ENCODE measurements at places on chromosomes 16 and 17. TPM values are rescaled to one million over a fixed set of nuclear protein-coding genes. Genes with fewer than 3 reads are reported as not detected.

GRCh38 chr16:69277413-69277812, 33.7 kb upstream of the VPS4A start:
- no peak for DNase-seq

Gene DVL2
- polyA plus RNA-seq = 50.7 TPM

DNA sequence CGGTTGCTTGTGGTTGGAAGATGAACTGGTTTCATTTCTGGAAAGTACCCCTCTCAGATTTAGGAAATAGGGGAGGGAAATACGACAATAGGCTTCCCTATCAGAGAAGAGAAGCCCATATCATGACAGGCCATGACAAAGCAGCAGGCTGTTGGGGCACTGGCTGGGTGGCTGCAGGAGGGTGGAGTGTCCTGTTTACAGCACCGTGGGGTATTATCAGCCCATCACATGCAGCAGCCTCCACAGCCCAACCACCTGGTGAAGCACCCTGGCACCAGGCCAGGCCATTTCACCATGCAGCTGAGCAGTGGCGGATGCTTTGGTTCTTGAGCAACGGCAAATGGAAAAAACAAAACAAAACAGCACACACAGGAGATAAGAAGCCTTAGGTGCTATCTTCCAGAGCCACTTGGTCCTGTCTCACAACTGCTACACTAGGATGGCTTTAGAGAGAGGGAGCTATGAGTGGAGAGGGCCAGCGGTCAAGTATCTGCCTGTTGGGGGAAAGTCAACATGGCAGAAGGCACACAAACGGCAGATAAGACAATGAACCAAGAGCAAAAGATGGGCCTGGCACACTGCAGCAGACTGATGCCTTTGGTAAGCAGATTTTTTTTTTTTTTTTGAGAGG, 24.2 kb downstream of the FAM117A start:
- DNase-seq = no peak

GRCh38 chr16:27430512-27430911, 28.5 kb downstream of the IL21R start:
- DNase-seq = no peak

Gene FBXL16
- polyA plus RNA-seq = 1.4 TPM

- no peak for DNase-seq
Observed at GRCh38 chr16:74275031-74275636, 21.5 kb upstream of the PSMD7 start.

Gene HOXB9
- 63.8 TPM for polyA plus RNA-seq

Gene UMOD
- polyA plus RNA-seq = 133 TPM

- DNase-seq = no peak
Observed at GRCh38 chr16:11045846-11046245, 101.5 kb downstream of the CLEC16A start.

- DNase-seq = no peak
Observed at GRCh38 chr16:50152351-50152806, 727 bp upstream of the TENT4B start.

- DNase-seq = no peak
Observed at GRCh38 chr17:70076189-70076588, 1.2 kb downstream of the KCNJ16 start.

GRCh38 chr17:18987862-18988545, 16.6 kb downstream of the FAM83G start:
- DNase-seq = no peak

Data from right renal pelvis (tissue), 4 donors.